Activated T-helper 1 cell treated with anti-CD3 and anti-CD28 coated beads, Interleukin-12 subunit alpha, Interleukin-12 subunit beta, Interleukin-2, Interleukin-4 antibody, amounts not matched to agents 30 ng/mL and 10 ng/mL and 1 ng/mL, durations not matched to agents 14 hours and 24 hours and 36 hours (primary cell): ENCODE measurements at places on chromosomes 2 and 18.

GRCh38 chr2:25677877-25678276 is 4.5 kb upstream of the DTNB start:
- no peak overlapping the region for H3K4me3 ChIP-seq
- H3K27me3 ChIP-seq: peaks cover 14% of the 10 kb centered on the region
- H3K4me1 ChIP-seq: peaks cover 4% of the 10 kb centered on the region
- no peaks in the 10 kb centered on the region for H3K36me3 ChIP-seq
- no peak overlapping the region for H3K27ac ChIP-seq
- no peak for DNase-seq

DNA sequence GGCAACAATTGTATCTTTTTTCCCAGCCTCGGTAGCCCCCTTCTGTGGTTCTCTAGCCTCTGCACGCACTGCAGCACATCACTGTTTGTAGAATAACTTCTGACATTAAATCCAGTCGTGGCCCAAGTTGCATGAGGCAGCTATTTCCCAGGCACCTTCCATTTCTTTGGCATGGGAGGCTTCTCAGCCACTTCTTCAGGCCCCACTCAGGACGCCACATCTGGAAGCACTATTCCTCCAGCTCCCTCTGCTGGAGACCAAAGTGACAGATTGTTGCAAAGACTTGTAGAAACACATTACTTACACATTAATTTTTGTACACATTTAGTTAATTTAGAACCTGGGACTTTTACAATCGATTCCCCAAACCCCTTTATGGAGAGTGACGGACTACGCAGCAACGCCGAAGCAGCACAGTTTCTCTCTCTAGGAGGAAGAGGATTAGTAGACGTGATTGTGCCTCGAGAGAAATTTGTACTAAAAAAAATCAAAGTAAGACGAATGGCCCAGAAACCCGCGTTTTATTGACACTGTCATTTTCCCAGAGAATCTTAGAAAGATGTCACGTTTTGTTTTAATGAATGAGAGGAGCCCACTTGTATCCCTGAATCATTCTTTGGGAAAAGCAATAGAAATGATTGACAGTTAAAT is 57.8 kb upstream of the RGPD5 start:
- DNase-seq: no peak
- H3K4me3 ChIP-seq: no peak overlapping the region

GRCh38 chr2:119491776-119492525 is 32.3 kb downstream of the SCTR start:
- H3K4me3 ChIP-seq: no peak overlapping the region
- DNase-seq: no peak
- H3K27me3 ChIP-seq: no peaks in the 10 kb centered on the region
- H3K4me1 ChIP-seq: no peaks in the 10 kb centered on the region
- H3K27ac ChIP-seq: no peak overlapping the region
- no peaks in the 10 kb centered on the region for H3K36me3 ChIP-seq

DNA sequence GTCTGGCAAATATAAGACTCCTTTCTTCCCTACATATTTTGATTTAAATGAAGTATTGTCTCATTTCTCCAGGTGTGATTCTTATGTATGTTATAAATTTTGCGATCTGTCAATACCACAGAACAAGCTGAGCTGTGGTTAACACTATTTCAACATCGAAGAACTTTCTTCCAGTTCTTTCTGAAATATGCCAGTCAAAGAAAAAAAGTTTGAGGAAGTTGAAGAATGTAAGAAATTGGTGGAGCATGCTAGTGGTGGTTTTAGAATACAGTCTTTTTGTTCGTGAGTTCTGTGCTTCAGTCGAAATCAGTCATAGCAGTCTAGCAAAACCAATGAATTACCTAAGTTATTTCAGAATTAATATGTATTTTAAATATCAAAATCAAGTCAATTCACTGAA is 8.6 kb upstream of the COBLL1 start:
- no peaks in the 10 kb centered on the region for H3K36me3 ChIP-seq
- H3K27me3 ChIP-seq: peaks cover 27% of the 10 kb centered on the region
- H3K4me3 ChIP-seq: no peak overlapping the region
- H3K4me1 ChIP-seq: no peaks in the 10 kb centered on the region
- DNase-seq: no peak
- no peak overlapping the region for H3K27ac ChIP-seq

DNA sequence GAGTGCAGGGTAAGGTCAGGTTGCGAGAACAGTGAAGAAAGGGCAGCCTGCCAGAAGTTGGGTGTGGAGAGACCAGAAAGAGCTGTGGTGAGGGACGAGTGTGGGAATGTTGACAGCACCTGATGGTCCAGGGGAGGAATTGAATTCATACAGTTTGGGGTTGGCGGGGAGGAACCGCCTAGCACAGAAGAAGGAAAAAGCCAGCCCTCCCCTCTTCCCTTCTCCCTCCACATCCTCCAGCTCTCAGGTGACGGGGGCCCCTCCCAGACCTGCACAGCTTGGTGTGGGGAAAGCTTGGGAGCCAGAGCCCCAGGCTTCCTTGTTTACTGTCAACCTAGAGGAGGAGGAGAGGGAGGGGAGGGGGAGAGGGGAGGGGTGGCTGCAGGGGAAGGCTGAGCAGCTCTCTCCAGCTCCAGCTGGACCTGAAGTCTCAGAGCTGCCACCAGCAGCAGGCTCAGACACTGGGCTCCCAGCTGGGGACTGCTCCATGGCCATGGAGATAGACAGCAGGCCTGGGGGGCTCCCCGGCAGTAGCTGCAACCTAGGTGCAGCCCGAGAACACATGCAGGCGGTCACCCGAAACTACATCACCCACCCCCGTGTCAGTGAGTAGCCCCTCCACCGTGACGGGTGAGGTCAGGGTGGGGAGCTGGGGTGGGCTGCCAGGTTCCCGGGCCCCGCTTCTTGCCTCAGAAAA is at the start of gene ATP6V1B1:
TSS of gene ATP6V1B1 (plus strand) at position 433 of the 697 bp plus-strand sequence. CDS start at position 488, 55 bp downstream.
- no peaks in the 10 kb centered on the region for H3K4me1 ChIP-seq
- DNase-seq: no peak
- H3K36me3 ChIP-seq: no peaks in the 10 kb centered on the region
- no peak within 1 kb of the TSS for H3K27ac ChIP-seq

GRCh38 chr18:39870591-39870990 is 2084.4 kb upstream of the PIK3C3 start:
- H3K4me1 ChIP-seq: no peaks in the 10 kb centered on the region
- no peak overlapping the region for H3K27ac ChIP-seq
- DNase-seq: no peak
- H3K36me3 ChIP-seq: no peaks in the 10 kb centered on the region
- no peak overlapping the region for H3K4me3 ChIP-seq

- H3K4me1 ChIP-seq: no peaks in the 10 kb centered on the region
- DNase-seq: no peak
- H3K4me3 ChIP-seq: no peak overlapping the region
- H3K27me3 ChIP-seq: no peaks in the 10 kb centered on the region
- H3K36me3 ChIP-seq: no peaks in the 10 kb centered on the region
- H3K27ac ChIP-seq: no peak overlapping the region
Observed at GRCh38 chr2:76711490-76711889, 810.7 kb downstream of the LRRTM4 start.

DNA sequence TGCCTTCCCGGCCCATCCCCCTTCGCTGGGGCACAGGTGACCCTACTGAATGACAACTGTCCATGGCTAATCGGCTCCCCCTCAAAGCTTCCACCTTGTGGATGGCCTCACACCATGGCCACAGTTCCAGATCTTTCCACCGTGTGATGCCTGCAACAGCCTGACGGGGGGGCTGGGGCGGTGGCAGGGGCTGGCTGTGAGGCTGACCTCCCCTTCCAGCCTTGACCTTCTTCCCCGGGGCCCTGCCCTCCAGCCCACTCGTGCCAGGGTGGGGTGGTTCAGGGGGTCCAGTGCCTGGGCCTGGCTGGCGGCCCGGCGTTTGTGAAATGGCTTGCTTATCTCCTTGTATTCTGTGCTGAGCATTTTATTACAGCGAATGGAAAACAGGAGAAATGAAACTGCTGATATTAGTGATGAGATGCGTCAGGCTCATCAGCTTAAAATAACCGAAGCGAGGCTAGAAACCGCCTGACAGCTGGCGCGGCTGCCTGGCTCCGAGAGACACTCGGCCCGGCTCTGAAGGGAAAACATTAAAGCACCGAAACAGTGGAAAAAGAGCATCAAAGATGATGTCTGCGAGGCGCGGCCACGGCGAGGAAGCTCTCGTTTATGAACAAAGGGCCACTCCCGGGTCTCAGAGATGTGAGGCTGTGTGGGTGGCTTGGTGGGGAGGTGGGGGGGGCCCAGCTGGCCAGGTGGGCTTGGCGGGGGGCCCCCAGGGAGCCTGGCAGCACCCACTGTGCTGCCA is 916 bp upstream of the PDCD1 start:
- peaks cover under 1% of the 10 kb centered on the region for H3K27me3 ChIP-seq
- H3K36me3 ChIP-seq: peaks cover 10% of the 10 kb centered on the region

- H3K27ac ChIP-seq: no peak overlapping the region
- no peaks in the 10 kb centered on the region for H3K36me3 ChIP-seq
- no peak for DNase-seq
Observed at GRCh38 chr18:26435415-26436095, 112.8 kb downstream of the KCTD1 start.

GRCh38 chr18:7437870-7438269 is 129.2 kb upstream of the PTPRM start:
- H3K27ac ChIP-seq: no peak overlapping the region
- no peaks in the 10 kb centered on the region for H3K36me3 ChIP-seq
- no peaks in the 10 kb centered on the region for H3K27me3 ChIP-seq
- no peak for DNase-seq

- no peak overlapping the region for H3K27ac ChIP-seq
- no peak overlapping the region for H3K4me3 ChIP-seq
- no peaks in the 10 kb centered on the region for H3K36me3 ChIP-seq
- no peak for DNase-seq
Observed at GRCh38 chr18:76801567-76802505, 20.5 kb upstream of the ZNF236 start.

DNA sequence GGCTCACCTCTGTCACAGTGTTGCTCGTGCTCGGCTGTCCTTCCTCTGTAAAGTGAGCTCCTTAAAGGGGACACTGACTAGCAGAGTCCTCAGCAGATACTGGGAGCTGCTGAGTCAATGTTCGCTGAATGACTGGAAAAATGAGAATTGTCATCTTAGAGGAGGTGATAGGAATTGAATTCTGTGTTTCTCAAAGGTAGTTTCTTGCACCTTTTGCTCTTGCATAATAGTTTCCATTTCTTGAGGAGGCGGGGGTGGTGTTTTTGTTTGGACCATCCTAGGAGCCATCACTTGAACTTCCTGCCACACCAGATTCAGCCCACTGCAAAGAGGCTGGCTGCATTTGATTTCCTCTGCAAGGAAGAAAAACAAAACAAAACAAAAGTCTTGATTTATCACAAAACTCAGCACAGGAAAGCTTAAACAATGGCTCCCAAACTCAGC is 11.4 kb upstream of the RFX8 start:
- H3K27ac ChIP-seq: peak overlapping the region; percentile 61
- H3K36me3 ChIP-seq: no peaks in the 10 kb centered on the region
- no peaks in the 10 kb centered on the region for H3K27me3 ChIP-seq
- H3K4me3 ChIP-seq: no peak overlapping the region
- H3K4me1 ChIP-seq: peaks cover 16% of the 10 kb centered on the region
- DNase-seq: no peak

- H3K4me3 ChIP-seq: no peak overlapping the region
- peaks cover 2% of the 10 kb centered on the region for H3K27me3 ChIP-seq
- H3K4me1 ChIP-seq: peaks cover 52% of the 10 kb centered on the region
- H3K27ac ChIP-seq: no peak overlapping the region
- peaks cover 10% of the 10 kb centered on the region for H3K36me3 ChIP-seq
Observed at GRCh38 chr2:33492399-33493134, 16.1 kb downstream of the RASGRP3 start.

DNA sequence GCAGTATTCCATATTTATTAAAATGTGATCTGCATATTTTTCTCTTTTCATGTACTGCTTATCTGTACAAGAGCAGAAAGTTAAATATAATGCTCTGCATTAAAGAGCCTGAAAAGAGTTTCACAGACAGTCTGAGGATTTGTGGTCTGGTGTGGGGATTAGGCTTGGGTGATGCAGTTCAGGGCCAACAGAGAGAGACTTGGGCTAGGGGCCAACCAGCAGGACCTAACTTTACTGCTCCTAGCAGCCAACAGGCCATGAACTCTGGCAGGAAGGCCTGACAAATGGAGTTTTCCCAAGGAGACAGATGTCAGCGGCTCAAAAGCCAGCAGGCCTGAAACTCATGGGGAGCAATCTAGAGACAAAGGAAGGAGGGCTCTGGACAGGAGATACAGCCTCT is 169.6 kb downstream of the LRRTM1 start:
- H3K4me1 ChIP-seq: no peaks in the 10 kb centered on the region
- H3K36me3 ChIP-seq: no peaks in the 10 kb centered on the region
- no peaks in the 10 kb centered on the region for H3K27me3 ChIP-seq
- no peak for DNase-seq

- H3K4me1 ChIP-seq: no peaks in the 10 kb centered on the region
- no peak overlapping the region for H3K27ac ChIP-seq
- H3K27me3 ChIP-seq: no peaks in the 10 kb centered on the region
- H3K36me3 ChIP-seq: no peaks in the 10 kb centered on the region
- DNase-seq: no peak
- no peak overlapping the region for H3K4me3 ChIP-seq
Observed at GRCh38 chr18:1914489-1914888, 656.8 kb downstream of the METTL4 start.

DNA sequence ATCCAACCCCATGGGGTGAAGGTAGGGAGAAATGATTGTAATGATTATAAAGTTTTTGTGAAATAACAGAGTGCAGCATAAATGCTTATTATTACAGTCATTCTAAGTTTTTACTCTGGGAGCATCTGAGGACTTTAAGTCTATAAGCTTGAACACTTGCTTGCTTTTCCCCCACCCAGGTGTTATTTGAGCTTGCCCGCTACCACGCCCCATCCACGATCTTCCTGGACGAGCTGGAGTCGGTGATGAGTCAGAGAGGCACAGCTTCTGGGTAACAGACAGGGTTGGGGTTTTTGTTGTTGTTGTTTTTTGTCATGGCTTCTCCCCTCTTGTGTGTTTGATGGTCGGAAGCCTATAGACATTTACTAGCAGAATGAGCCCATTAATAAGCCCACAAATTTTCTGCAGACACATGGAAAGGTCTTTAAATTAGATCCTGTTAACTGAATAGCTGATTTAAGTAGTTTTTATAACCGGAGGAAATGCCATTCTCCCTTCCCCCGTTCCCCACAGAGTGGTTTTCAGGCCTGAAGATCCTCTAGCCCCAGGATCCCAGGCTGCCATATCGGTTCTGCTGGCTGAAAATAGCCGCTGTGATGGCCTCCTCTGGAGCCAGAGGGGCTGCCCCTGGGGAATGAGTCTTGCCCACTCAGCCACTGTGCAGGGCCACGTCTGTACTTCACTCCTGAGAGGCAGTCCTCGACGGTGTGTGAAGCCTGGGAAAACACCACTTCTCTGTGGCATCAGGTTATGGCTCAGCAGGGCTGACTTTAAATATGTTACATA is 39.9 kb upstream of the ELOA2 start:
- H3K4me3 ChIP-seq: no peak overlapping the region
- peaks cover 2% of the 10 kb centered on the region for H3K27me3 ChIP-seq
- no peaks in the 10 kb centered on the region for H3K4me1 ChIP-seq
- no peak overlapping the region for H3K27ac ChIP-seq
- DNase-seq: no peak
